SIG-M5 (cell line): ENCODE measurements at places on chromosomes 1 and 21.

DNA sequence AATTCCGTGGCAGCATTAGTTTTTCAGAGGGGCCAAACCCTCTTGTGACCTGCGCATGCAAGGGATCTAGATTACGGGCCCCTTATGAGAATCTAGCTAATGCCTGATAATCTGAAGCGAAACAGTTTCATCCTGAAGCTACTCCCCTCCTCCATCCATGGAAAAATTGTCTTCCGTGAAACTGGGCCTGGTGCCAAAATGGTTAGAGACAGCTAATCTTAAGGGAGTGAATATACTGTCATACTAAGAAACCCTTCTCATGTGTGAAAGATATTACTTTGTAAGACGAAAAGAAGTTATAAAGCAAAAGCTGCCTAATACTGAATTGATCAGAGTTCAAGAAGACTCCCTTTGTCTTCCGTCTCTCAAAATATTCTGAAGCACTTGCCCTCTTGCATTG is 166.3 kb downstream of the DUSP10 start:
- DNase-seq = no peak

DNA sequence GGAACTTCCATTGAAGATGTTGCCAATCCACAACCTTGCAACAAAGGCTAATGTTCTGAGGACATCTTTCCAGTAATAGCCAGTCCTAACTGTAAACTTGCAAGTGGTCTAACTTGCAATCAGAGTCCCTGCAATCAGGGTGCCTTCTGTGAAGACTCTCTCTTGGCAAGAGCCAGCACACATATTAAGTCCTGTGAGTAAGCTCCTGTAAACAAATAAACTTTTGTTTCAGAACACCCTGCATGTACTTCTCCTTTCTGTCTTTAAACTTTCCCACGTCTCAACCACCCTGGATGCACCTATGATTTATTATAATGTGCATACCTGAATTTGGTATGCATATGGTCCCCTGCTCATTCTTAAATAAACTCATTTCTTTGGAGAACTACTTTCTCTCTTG is 9.1 kb downstream of the GBP7 start:
- DNase-seq = no peak

- DNase-seq = no peak
Measured at GRCh38 chr1:43668956-43669355, 19.0 kb downstream of the KDM4A start.

DNA sequence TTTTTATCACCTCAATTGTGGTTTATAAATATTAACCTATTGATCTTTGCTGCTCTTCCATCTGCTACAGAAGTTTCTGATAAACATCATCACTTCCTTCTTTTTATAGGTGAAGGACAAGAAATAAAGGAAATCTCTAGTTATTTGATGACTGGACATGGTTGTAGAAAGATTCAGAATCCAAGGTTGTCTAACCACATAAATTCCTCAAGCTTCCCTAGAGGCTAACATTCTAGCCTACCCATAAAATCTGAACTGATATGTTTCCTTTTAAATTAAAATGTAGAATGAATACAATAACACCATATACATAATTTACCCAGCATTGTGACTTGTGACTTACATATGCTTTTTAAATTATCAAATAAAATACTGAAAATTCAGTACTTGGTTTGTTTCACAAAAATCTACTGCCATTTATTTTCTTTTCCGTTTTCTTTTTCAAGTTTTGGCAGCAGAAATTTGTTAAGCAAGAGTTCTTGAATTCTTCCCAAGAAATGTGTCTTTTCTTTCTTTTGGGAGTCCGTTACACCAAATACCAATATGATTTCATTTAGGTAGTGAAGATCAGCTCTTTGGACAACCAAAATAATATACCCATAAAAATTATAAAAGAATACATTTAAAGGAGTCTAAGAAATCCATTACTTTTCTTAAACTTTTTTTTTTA is 513.2 kb upstream of the ADGRL2 start:
- DNase-seq = no peak

DNA sequence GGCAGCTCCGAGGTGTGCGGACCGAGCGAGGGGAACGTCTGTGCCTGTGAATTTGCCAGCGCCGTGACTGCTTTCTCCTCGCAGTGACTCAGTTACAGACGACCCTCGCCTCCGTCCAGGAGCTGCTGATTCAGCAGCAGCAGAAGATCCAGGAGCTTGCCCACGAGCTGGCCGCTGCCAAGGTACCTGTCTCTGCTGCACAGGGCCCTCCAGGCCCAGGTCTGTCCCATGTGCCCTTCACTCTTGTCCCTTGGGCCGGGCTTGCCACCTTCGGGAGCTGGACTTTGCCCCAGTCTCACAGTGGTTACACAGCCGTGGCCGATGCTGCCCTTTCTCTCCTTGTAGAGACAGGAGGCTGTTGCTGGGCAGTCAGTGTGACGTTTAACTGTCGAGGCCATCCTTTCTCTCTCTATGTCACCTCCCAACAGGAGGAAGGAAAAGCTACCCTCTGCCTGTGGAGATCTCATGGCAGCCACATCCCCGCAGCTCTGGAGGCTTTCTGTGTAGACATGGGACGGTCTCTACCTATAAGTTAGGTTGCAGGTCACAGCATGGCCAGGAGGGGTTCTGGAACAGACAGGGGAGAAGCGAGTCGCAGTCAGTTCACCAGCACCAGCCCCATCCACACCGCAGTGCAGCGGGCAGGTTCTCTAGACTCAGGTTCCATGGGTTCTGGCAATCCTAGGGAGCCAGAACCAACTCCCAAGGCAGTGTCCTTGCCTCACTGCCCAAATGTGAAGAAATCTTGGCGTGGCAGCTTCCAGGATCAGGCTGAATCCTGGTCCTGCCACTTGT is 149.7 kb downstream of the PEX14 start:
- DNase-seq = no peak

GRCh38 chr1:96075704-96076455 is 645.7 kb upstream of the PTBP2 start:
- DNase-seq = no peak

DNA sequence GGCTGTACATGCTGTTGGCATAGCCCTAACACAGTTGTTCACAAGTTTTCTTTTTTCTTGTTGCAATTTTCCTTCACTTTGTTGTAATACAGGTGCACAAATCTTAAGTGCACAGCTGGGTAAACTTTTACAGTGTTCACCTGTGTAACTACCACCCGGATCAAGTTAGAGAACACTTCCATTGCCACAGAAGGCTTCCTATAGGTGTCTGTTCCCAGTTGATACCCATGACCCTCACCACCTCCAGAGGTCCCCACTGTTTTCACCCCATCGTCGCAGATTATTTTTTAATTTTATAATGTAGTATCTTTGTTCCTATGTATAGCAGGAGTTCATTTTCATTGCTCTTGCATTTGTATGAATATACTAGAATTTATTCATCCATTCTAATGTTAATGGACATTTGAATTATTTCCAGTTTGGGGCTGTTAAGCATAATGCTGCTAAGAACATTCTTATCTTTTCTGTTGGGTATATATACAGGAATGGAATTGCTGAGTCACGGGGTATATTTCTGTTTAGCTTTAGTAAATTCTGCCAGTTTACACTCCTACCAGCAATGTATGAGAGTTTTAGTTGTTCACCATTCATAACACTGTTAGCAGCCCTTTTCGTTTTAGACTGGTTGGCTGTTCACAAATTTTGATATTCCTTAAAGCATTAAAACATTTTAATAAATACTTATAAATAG is 16.4 kb downstream of the SPRTN start:
- no peak for DNase-seq

GRCh38 chr1:236425031-236425663 is 31.1 kb downstream of the EDARADD start:
- no peak for DNase-seq

DNA sequence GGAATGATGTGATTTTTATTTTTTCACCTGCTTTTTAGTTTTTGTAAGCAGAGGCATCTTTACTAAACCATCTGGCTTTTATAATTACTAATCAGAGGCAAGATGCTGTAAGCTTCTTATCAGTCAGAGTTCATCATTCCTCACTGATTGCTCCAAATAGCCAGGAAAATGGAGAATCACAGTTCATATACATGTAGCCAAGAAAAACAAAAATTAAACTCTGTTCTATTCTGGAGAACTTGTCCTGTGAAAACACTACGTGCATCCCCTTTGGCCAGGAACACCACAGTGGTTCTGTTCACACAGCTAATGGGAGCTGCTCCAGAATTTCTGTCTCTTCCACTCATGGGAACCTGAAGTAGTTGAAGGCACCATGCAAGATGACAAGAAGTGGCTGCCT is 725.5 kb upstream of the CHRM3 start:
- no peak for DNase-seq

DNA sequence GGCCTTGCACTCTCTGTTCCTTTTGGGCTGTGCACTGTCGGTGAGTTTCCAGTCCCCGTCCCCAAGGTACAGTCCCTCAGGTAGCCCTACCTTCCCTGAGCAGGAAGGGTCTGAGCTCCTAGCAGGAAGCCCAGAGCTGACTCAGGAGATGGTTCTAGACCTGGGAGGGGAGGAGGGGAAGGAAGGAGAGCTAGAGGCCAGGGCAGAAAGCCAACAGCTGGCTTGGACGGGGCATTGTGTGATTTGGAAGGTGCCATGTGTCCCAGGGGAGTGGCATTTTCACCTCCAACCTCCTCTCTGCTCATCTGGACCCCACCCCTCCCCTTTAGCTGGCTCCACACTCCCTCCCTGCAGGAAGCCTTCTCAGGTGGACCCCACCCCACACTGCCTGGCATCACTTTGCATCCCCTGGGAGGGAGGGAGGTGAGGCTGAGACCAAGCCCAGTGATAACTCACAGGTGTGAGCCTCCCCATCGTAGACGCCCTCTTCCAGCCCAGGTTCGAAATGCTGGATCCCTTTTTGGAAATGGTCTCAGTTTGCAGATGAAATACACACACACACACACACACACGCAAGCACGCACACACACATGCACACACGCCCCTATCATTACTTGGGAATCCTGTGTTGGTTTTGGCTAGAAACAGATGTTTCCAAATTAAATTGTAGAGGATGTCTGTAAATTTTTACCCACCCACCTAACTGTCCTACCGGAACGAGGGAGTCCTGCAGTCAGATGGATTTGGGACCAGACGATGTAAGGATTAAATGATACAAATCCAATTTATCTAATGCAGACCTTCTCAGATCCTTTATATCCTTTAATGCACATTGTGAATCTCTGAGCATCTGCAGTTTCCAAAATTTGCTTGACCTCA is 19.7 kb upstream of the IFNLR1 start:
- DNase-seq = no peak

- no peak for DNase-seq
Measured at GRCh38 chr1:190022709-190023108, 455.0 kb downstream of the BRINP3 start.

- DNase-seq = no peak
Measured at GRCh38 chr1:234632225-234632624, 22.2 kb upstream of the IRF2BP2 start.

GRCh38 chr1:161185282-161185682 is 8.0 kb upstream of the B4GALT3 start:
- peak; percentile 95 for DNase-seq

DNA sequence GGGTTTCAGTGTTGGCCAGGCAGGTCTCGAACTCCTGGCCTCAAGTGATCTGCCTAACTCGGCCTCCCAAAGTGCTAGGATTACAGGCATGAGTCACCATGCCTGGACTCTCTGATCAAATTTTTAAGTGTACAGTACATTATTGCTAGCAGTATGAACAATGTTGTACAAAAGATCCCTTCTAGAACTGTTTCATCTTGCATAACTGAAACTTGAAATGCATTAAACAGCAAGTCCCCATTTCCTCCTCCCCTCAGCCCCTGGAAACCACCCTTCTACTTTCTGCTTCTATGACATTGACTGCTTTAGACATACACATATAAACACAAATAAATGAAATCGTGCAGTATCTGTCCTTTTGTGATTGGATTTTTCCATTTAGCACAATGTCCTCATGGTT is 463.4 kb downstream of the PTPRC start:
- DNase-seq = no peak

DNA sequence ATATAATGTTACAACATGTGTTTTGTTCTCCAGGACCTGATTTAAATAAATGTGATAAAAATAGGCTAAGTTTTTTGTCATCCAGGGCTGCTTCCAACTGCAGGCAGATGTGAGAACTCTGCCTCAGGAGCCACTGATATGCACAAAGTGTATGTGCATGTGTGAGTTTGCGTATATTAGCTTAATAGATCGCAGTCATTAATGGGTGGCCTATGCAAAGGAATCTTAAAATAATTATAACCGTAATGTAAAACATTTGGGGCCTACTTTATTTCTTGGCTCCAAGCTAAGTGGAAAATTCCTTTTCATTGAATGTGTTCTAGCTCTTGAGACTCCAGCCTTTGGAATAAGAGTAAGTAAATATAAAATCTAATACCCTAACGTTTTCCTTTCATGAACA is 16.8 kb downstream of the DHX9 start:
- no peak for DNase-seq

GRCh38 chr1:41537251-41537650 is 52.8 kb upstream of the EDN2 start:
- no peak for DNase-seq

GRCh38 chr1:56019922-56020321 is 559.4 kb downstream of the PLPP3 start:
- DNase-seq = no peak

DNA sequence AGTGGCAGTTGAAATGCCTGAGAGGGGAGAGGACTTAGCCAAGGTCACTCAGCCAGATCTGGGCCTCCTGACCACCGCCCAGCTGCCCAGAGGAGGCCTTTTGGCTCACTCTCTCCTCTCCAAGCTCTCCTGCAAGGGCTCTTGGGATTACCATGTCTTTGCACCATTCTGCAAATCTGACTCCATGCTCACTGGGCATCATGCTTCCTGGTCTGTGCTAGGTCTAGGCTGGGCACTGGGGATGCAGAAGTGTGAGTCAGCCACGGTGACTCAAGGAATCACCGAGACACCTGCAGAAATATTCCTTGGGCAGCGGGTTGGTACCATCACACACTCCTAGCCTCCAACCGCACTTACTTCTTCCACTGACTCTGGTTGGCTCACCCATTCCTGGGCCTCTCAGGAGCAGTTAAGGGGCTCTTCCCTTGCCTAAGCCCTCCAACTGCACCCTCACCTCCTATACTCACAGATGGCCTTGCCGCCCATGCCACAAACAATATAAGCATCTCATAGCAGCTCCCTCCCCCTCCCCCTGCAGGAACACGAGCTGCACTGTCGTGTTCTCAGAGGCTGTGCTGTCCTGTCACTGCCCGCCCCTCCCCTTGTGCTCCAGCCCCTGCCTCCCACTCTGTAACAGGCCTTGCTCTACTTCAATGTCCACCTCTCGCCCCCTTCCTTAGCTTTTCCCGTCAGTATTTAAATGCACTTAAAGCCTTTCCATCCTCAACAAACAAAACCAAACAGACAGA is 34.8 kb downstream of the CDCP2 start:
- no peak for DNase-seq

GRCh38 chr1:224082146-224082545 is 31.8 kb upstream of the FBXO28 start:
- no peak for DNase-seq
